ENCODE measurements at places on chromosomes 6 and 20.

DNA sequence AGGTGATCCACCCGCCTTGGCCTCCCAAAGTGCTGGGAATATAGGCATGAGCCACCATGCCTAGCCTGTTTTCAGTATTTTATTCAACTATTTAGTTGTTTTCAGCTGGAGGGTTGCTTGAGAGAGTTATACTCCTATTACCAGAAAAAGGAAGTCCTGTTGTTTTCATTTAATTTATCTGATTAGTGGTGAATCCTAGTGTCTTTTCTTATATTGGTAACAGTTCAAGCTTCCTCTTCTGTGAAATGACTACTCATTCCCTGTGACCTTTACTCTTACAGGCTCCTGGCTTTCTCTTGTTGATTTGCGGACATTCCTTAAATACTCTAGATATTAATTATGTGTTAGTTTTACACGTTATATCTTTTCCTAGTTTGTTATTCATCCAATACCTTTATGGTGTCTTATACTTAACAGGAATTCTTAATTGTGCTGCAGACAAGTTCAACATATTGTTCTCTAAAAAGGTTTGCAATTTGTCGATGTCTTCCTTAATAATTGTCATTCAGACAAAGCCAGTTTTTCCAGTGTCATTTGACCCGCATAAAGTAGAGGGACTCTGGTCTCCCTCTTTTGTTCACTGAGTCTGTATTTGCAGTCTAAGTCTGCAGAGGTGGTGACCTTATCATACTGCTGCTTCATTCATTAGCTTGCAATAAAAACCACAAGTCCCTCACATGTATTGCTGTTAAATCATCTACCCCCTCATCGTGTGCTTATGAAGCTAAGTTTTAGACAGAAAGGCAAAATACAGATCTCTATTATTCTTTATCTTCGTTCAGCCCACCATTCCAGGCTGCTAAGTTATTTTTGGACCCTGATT, 51.4 kb downstream of the ZBTB9 start:
- H3K36me3 ChIP-seq = no peaks in the 10 kb centered on the region
- no peak for DNase-seq
- H3K27me3 ChIP-seq = peaks cover 20% of the 10 kb centered on the region
- no peak overlapping the region for H3K27ac ChIP-seq
- no peak overlapping the region for H3K4me3 ChIP-seq

- no peak overlapping the region for H3K27ac ChIP-seq
- no peaks in the 10 kb centered on the region for H3K4me1 ChIP-seq
- no peak overlapping the region for H3K4me3 ChIP-seq
- H3K36me3 ChIP-seq = no peaks in the 10 kb centered on the region
These were observed 30.3 kb upstream of the AFDN start for GRCh38 chr6:167796192-167796981.

DNA sequence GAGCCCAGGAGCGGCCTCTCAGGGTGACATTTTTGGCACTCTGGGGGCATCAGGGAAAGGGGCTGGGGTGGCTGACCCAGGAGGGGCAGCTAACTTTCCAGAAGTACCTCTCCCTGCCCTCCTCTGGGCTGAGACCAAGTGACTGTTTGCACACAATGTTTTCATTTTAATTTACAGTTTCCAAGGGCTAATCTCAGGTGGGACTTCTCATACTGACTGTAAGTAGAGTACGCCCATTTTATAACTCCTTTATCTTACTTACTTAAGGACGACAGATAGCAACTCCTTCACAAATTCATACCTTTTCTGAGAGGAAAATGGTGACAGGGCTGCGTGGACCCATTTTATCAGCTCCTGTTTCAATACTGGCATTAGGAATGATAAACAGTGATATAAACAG, 172.9 kb upstream of the EXOC2 start:
- no peak overlapping the region for H3K4me3 ChIP-seq
- no peak for DNase-seq
- peaks cover 7% of the 10 kb centered on the region for H3K27me3 ChIP-seq
- H3K27ac ChIP-seq = no peak overlapping the region
- no peaks in the 10 kb centered on the region for H3K36me3 ChIP-seq

GRCh38 chr6:134106702-134107101, 54.3 kb upstream of the SLC2A12 start:
- H3K36me3 ChIP-seq = no peaks in the 10 kb centered on the region
- H3K4me1 ChIP-seq = no peaks in the 10 kb centered on the region
- no peak overlapping the region for H3K27ac ChIP-seq
- no peak overlapping the region for H3K4me3 ChIP-seq
- H3K27me3 ChIP-seq = no peaks in the 10 kb centered on the region

DNA sequence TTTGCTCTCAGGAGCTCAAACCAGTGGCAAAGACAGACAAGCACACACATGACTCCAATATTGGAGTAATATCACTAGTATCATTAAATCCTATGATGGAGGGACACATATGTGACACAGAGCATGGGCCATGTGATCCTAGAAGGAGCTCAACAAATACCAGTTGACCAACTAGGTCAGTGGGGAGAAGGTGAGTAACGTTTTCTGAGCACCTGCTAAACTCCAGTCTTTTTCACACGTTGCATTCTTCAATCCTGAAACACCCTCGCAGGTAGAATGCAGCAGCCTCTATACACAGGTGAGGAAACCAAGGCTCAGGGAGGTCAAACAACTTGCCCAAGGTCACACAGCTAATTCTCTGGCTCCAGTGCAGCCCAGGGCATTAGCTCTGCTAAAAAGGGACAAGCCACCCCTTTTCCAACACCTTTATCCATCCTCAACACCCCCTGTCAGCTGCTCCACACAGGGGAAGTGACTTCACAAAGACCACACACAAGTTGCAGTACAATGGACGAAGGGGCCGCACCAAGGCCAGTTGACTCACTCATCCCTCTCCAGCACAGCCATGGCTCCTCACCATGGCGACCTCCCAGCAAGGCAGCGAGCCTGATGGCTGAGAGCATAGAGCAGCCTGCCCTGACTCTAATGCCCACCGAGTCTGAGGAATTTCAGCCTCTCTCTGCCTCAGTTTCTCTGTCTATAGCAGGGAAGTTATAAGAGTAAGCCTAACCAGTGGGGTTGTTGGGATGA, 4.4 kb downstream of the CAPN11 start:
- no peak overlapping the region for H3K4me3 ChIP-seq
- H3K4me1 ChIP-seq = no peaks in the 10 kb centered on the region
- no peak overlapping the region for H3K27ac ChIP-seq

- H3K4me1 ChIP-seq = peaks cover 76% of the 10 kb centered on the region
- no peaks in the 10 kb centered on the region for H3K27me3 ChIP-seq
- H3K36me3 ChIP-seq = no peaks in the 10 kb centered on the region
These were observed 43.1 kb upstream of the ZNF831 start for GRCh38 chr20:59120491-59120890.

GRCh38 chr6:26576929-26577719, 19.6 kb upstream of the ABT1 start:
- peak overlapping the region; percentile 16 for H3K27ac ChIP-seq
- no peak for DNase-seq
- H3K36me3 ChIP-seq = no peaks in the 10 kb centered on the region
- peak overlapping the region; percentile 38 for H3K4me3 ChIP-seq
- H3K4me1 ChIP-seq = peaks cover 17% of the 10 kb centered on the region

- H3K4me3 ChIP-seq = no peak overlapping the region
- no peaks in the 10 kb centered on the region for H3K27me3 ChIP-seq
- H3K4me1 ChIP-seq = peaks cover 18% of the 10 kb centered on the region
- H3K36me3 ChIP-seq = peaks cover 10% of the 10 kb centered on the region
These were observed 1.9 kb downstream of the B3GALT4 start for GRCh38 chr6:33278810-33279209.

- no peak overlapping the region for H3K4me3 ChIP-seq
- H3K27ac ChIP-seq = no peak overlapping the region
- peaks cover 10% of the 10 kb centered on the region for H3K27me3 ChIP-seq
- H3K36me3 ChIP-seq = no peaks in the 10 kb centered on the region
- no peaks in the 10 kb centered on the region for H3K4me1 ChIP-seq
These were observed 20.1 kb upstream of the TCP11 start for GRCh38 chr6:35161266-35161665.

DNA sequence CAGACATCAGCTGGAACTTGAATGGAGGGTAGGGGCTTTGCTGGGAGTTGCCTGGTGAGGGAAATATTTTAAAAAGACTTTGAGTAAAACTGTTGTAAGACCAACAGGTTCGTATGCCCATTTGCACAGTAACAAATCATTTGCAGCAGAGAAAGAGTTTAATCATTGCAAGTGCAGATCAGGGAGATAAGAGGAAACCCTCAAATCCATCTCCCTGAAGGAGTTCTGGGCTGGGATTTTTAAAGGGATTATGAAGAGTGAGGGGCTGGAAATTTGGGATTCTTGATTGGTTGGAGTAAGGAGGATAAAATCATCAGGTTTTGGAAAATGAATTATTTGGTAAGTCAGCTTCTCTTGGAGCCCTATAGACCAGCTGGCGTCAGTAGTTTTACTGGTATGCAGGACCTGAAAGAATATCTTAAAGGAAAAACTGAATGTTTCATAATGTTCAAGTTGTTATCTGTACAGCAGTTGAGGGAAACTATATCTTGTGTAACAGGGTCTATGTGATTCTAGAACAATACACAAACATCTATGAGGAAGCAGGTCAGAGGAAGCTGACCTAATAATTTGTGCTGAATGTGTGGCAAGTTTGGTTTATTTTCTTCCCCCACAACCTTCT, 295.5 kb downstream of the PLCB1 start:
- no peaks in the 10 kb centered on the region for H3K36me3 ChIP-seq
- H3K4me3 ChIP-seq = no peak overlapping the region
- H3K27ac ChIP-seq = no peak overlapping the region
- no peaks in the 10 kb centered on the region for H3K4me1 ChIP-seq

- H3K27me3 ChIP-seq = no peaks in the 10 kb centered on the region
- H3K4me1 ChIP-seq = no peaks in the 10 kb centered on the region
- DNase-seq = no peak
- no peak overlapping the region for H3K4me3 ChIP-seq
These were observed 65.3 kb downstream of the GRIK2 start for GRCh38 chr6:101458826-101459225.

DNA sequence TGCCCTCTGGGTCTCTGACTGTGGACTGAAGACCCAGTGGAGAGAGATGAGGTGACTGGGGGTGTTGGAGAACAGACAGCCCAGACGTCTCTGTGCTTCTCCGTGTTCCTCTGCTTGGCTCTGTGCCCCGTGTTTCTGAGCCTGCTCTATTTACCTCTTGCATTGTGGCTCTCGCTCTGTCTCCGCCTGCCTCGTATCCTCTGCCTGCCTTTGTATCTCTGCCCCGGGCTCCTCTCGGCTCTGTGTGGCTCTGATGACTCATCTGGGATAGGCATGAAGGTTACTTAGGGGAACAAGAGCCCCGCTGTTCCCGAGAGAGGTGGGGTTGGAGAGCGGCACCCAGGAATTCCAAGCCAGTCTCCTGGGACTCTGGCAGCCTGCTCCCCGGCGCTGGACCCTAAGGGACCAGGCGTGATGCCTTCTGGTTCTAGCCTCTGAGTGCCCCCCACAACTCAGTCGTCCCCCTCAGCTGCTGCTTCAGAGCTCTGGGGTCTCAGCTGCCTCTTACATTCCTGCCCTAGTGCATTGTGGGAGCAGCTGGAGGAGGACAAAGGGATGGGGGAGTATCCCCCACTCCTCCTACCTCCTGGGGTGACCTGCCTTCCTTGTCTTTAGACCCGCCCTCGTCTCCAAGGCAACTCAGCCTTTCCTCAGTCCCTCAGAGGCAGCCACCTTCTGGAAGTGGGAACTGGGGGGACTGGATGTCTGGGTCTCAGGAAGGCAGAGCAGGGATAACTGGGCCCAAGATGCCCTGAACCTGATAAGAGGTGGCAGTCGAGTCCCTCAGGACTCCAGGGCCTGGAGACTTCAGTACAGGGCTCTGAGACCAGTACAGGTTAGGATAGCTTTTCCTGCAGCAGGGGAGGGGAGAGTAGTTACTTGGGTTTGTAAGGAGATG, 1.9 kb downstream of the DDR1 start:
- H3K27ac ChIP-seq = no peak overlapping the region
- peaks cover 11% of the 10 kb centered on the region for H3K36me3 ChIP-seq
- H3K4me1 ChIP-seq = peaks cover 38% of the 10 kb centered on the region
- H3K4me3 ChIP-seq = peak overlapping the region; percentile 52
- peak; percentile 49 for DNase-seq

GRCh38 chr6:14459315-14459714, 341.7 kb downstream of the CD83 start:
- no peaks in the 10 kb centered on the region for H3K27me3 ChIP-seq
- H3K4me1 ChIP-seq = peaks cover 12% of the 10 kb centered on the region
- no peaks in the 10 kb centered on the region for H3K36me3 ChIP-seq
- no peak overlapping the region for H3K4me3 ChIP-seq
- no peak overlapping the region for H3K27ac ChIP-seq

DNA sequence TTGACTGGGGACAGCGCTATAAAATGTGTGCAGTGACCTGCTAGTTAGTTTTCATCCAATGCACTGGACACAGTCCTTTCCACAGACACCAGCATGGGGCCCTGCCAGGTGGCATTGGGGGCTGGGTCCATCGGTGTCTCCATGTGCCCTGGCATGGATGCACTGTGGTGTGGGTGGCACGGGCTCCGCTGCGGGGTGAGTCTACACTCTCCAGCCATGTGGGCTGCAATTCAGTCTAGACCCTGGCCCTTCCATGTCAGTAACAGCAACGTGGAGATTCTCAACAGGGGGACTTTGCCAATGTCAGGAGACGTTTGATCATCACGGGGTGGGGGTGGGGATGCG, 100.0 kb downstream of the RAMACL start:
- H3K27me3 ChIP-seq = peaks cover 3% of the 10 kb centered on the region
- H3K4me1 ChIP-seq = peaks cover 26% of the 10 kb centered on the region
- no peak overlapping the region for H3K27ac ChIP-seq
- no peak overlapping the region for H3K4me3 ChIP-seq
- peaks cover 3% of the 10 kb centered on the region for H3K36me3 ChIP-seq

DNA sequence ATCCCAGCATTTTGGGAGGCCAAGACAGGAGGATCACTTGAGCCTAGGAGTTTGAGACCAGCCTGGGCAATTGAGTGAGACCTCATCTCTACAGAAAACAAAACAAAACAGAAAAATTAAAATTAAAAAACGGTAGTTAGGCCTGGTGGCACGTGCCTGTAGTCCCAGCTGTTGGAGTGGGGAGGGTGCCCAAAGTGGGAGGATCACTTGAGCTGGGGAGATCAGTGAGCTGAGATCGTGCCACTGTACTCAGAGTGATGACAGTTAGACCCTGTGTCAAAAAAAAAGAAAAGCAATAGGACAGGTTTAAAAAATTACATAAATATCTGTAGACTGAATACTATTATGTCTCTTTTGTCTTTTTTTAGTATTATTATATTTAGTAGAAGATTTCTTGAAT, 64.3 kb downstream of the ITCH start:
- H3K27ac ChIP-seq = no peak overlapping the region
- no peaks in the 10 kb centered on the region for H3K27me3 ChIP-seq
- H3K4me3 ChIP-seq = no peak overlapping the region
- H3K36me3 ChIP-seq = peaks cover 4% of the 10 kb centered on the region
- DNase-seq = no peak

DNA sequence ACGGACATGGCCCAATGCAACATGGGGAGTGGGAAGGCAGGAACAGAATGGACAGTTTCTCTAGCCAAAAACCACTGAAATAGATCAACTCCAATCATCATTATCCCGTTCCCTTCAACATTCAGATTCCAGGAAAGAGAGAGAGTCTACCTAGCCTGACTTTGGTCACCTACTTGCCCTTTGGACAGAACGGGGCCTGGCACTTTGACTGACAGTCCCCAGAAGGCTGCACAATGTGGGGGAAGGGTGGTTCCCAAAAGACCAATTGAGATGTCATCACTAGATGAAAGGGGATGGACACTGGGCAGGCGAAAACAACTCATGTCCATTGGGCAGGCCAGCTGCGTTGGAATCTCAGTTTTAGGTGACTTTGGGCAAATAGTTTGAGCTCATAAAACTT, 15.0 kb upstream of the KIF16B start:
- H3K4me1 ChIP-seq = no peaks in the 10 kb centered on the region
- no peak overlapping the region for H3K4me3 ChIP-seq

- peak overlapping the region; percentile 74 for H3K27ac ChIP-seq
- H3K27me3 ChIP-seq = no peaks in the 10 kb centered on the region
- peak overlapping the region; percentile 84 for H3K4me3 ChIP-seq
- H3K4me1 ChIP-seq = peaks cover 34% of the 10 kb centered on the region
- DNase-seq = no peak
These were observed 56.1 kb upstream of the HFE start for GRCh38 chr6:26031151-26031594.

Measured in T-cell (primary cell).